ENCODE measurements at places on chromosomes 12 and 14.

DNA sequence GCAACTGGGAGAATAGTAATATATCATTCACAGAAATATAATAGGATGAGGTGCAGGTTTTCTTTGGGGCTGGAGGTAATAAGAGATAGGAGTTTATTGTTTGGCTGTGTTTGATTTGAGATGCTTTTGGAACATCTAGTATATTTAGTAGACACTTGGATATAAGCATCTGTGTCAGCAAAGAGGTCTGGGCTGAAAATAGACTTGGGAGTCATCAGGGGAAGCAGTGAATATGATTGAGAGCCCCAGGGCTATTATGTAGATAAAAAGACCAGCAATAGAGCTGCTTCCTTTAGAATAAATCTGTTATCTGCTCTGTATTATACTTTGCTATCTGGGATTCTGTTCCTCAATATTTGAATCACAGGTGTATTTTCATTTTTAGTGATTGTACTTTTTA lies 36.6 kb downstream of the SPATA7 start:
- DNase-seq, result no peak

GRCh38 chr14:52286661-52287649 lies 19.5 kb downstream of the PTGDR start:
- no peak for DNase-seq

GRCh38 chr14:67425608-67426007 lies 13.6 kb upstream of the PLEK2 start:
- DNase-seq, result no peak

DNA sequence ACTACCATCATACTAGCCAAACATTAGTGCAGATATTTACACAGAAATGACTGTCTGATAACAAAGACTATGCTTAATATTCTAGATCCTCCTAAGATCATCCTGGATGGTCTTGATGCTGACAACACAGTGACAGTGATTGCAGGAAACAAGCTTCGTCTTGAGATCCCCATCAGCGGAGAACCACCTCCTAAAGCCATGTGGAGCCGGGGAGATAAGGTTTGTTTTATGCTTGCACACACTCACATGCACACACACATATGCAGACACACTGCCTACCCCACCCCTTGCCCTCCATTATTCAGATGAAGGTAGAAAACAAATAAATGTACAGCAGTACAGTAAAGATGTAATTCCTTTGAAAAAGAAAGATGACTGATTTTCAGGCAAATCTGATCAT lies 44.4 kb upstream of the CHPT1 start:
- DNase-seq, result no peak

DNA sequence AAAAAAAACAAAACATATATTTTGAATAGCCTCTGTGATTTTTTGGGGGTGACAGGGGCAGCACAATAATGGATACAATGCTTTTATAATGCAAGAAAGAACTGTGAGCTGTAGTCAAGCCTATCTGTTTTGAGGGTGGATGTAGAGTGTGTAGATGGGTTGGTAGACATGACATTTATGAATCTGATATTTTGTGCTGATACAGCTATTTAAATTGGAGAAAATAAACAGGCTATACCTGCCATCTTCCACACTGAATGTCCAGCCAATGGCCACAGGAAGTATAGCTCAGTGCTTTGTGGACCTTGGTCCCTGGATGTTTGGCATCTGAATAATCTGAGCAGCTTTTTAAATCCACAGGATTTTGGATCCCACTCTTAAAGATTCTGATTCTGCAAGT lies 175.0 kb downstream of the NEDD1 start:
- DNase-seq, result no peak

Data from activated CD4-positive, alpha-beta T cell treated with anti-CD3 and anti-CD28 coated beads for 4 hours (primary cell).